Stimulated activated CD8-positive, alpha-beta memory T cell treated with anti-CD3 and anti-CD28 coated beads, Interleukin-4, amount 100 ng/mL, for 1 hour (primary cell): ENCODE measurements at places on chromosomes 1 and 21.

DNA sequence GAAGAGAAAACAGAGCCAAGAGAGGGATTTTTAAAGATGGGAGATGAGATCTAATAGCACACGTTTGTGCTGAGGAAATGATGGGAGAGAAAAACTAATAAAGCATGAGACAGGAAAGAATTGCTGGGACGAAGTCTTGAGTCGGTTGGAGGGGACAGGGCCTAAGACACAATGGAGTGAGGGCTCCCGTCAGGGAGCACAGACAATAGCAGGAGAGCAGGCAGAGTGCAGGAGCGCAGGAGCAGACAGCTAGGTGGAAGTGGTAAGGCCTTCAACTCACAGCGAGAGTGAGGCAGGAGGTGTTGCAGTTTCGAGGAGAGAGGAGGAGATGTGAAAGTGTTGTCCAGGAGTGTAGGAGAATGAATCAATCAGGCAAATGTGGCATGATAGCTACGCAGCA, 59.9 kb upstream of the SOX13 start:
- no peak for DNase-seq

DNA sequence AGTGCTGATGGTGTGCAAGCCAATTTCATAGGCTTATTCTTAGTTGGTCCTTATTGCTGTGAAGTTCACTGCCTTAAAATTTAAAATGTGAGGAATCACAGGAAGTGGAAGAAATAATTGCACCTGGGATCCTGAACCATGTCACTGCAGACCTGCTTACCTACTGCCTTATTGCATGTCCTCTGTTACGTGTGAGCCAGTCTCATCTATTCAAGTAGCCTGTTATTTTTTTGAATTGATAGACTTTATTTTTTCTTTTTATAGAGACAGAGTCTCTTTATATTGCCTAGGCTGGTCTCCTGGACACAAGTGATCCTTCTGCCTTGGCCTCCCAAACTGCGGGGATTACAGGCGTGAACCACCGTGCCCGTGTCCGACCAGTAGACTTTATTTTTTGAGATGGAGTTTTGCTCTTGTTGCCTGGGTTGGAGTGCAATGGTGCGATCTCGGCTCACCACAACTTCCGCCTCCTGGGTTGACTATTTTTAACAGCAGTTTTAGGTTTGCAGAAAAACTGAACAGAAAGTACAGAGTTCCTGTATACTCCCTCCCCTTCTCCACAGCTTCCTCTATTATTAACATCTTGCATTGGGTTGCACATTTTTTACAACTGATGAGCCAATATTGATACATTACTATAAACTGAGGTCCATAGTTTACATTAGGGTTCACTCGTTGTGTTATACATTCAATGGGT, 14.0 kb upstream of the DISC1 start:
- no peak for DNase-seq

- no peak for DNase-seq
Observed at GRCh38 chr1:235873571-235873970, 6.9 kb upstream of the LYST start.

DNA sequence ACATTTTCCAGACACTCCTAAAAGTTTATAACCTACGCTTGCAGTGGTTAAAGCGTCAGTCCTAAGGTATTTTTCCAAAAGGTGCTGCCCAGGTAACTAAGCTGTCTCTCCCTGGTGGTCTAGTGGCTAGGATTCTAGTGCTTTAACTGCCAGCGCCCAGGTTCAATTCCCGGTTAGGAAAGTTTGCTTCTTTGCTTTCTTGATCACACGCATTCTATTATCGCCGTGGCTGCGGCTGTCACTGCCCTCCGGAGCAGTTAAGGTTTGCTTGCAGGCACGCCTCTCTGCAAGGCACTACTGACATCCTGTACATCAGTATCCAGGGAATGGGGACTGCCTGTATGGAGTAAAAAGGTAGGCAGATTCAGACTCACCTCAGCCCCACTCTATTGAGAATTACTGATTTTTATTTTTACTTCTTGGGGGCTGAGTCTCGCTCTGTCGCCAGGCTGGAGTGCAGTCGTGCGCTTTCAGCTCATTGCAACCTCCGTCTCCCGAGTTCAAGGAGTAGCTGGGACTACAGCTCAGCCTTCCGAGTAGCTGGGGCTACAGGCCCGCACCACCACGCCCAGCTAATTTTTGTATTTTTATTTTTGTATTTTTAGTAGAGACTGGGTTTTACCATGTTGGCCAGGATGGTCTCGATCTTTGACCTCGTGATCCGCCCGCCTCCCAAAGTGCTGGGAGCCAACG, 53.2 kb upstream of the CFAP126 start:
- no peak for DNase-seq

DNA sequence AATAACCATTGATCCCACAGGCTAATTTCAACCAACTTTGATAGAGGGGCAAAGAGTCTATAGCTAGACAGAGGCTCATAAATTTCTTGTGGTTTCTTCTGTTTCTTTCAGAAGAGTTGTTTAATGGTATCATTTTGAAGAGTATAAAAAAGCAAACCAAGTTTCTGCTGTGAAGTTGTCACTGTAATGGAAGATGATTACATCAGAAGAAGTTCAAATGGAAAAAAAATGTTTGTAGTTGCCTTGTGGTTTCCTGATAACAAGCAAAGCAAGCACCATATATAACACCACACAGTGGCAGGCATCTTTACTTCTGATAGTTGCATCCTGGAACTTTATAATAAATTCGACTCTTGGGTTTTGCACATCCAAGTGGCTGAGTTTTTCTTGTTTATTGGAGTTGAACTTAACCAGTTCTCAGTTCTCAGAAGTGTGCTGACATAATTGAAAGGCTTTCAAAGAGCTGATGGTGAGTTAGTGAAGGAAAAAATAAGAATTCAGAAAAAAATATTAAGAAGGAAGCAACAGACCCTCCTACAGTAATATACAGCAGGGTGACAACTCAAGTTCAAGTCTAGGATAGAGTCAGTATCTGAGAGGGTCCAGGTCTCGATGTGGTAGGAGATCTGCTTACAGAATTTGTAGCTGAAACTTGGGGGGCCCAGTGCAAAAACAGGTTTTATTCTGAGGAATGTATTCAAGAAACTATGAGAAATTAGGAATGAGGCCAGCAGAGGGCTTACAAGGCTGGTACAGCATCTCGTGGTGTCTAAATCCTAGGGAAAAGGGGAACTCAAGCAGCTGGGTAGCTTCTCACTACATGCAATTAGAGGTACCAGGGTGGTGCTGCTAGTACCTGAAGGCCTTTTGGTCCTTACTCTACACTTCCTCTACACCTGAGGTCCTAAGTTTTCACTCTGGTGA, 123.5 kb downstream of the CRB1 start:
- DNase-seq: no peak

DNA sequence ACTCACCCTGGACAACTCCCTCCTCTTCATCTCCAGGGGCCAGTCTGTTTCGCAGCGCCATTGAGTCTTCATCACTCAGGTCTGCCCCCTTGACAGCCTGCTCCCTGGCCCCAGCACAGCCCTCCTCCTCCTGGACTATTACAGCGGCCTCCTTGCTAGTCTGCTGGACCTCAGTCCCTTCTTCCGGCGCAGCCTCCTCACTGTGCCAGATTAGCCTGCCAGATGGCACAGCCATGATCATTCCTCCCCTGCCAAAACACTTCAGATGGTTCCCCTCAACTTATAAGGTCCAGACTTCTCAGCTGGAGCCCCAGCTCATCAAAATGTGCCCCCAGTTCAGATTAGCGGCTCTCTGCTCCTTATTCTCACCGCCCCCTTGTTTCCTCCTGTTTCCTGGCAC, 7.0 kb upstream of the CELSR2 start:
- no peak for DNase-seq

GRCh38 chr1:229224308-229224707, 46.6 kb upstream of the RAB4A start:
- no peak for DNase-seq

DNA sequence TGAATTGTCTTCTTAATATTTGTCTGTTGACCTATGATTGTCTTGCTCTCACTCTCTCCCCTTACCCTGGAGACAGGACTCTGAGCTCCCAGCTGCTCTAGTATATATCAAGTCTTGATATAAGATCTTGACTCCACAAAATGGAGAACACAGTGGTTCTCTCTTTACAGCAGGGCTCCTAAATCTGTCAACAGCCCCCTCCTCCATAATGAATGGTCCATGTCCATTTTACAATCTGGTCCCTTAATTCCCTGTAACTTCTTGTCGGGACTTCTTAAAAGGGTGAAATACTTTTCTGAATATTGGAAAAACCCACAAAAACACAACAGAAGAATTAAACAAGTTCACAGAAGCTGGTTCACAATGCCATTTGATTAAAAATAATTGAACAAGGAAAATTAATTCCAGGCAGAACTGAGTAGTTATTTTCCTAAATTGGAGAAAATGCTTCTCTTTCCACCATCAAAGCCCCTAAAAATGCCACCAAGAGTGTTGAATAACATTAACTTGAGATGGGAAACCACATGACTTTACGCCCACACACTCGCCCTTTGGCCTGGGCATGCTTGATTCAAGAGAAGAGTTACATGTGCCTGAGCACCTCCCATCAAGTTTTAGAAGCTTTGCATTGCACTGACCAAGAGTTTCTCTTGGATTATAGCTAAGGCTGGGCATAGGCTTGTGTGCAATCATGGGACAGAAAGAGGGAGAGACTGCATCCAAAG, 109.8 kb downstream of the TOMM20 start:
- DNase-seq: no peak

GRCh38 chr1:9472386-9473031, 66.8 kb upstream of the SLC25A33 start:
- DNase-seq: no peak

DNA sequence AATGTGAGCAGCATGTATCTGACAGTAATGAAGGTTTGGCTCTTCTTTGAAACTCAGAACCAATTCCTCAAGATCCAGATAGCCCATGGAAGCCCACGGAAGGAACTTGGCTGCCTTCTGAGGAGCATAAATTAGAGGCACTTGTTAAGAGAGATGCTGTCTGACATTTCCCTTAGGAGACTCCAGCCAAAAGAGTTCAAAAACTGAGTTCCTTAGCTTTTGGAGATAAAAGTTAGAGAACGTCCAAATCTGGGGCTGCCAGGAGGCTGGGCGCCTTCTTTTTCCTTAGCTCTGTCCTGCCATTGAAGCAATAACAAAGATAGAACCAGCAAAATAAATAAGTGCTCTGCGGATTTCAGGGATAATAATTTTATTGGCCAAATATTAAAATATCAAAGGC, 439.6 kb upstream of the USP24 start:
- DNase-seq: no peak

- no peak for DNase-seq
Observed at GRCh38 chr21:43604505-43605204, 54.6 kb downstream of the HSF2BP start.

GRCh38 chr1:64962441-64962840, 3.9 kb downstream of the JAK1 start:
- DNase-seq: no peak

DNA sequence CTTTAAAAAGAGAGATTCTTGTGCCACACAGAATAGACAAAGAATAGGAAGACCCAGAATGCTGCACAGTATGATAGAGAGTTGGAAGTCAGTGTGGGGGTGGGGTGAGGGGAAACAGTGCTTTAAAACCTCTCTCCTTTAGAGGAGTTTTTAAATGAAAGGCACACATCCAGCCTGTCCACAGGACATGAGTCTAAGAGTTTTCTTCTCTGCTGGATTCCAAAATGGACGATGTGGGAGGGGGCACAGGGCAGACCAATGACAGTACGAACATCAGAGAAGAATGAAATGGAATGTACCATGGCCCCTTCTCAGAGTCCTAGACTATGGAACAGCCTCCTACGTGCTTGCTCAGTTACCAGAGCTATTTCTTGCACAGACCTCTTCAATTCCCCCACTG, 458.2 kb upstream of the DAB1 start:
- no peak for DNase-seq

GRCh38 chr1:113178106-113178505, 105.1 kb downstream of the LRIG2 start:
- DNase-seq: no peak

- DNase-seq: no peak
Observed at GRCh38 chr1:35377555-35377954, 109.0 kb downstream of the ZMYM4 start.

GRCh38 chr1:116472431-116472961, 98.3 kb downstream of the CD58 start:
- DNase-seq: no peak

GRCh38 chr1:69485616-69486015, 82.1 kb upstream of the LRRC7 start:
- DNase-seq: no peak

- no peak for DNase-seq
Observed at GRCh38 chr1:235625831-235626230, 23.8 kb downstream of the GNG4 start.

DNA sequence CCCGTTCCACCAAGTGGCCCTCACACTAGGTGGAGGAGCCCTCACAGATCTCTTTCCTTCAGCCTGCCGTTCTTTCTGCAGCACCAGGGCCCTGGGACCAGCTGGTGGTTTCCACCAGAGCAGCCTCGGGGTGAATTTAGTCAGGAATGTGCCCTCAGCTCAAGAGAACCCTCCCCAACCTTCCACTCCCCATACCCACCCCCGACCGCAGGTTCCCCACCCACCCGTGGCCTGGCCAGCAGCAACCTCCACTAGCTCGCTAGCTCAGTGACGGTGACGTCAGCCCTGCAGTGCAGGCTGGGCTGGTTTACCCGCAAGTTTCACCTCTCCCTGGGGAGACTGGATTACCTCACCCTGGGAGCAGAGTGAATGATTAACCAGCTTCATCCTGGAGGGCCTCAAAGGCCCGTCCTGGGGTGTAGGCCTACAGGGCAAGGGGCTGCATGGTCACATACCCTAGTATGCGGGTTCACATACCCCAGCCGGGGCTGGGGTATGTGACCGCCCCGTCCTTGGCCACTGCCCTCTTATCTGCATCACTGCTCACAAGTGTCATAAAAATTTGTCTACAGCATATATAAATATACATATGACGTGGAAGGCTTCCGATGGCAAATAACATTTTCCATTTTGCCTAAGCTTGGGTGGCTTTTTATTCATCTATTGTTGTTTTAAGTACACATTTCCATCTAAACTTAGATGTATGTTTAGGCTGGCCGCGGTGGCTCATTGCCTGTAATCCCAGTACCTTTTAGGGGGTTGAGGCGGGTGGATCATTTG, 24.5 kb downstream of the ELF3 start:
- DNase-seq: no peak

DNA sequence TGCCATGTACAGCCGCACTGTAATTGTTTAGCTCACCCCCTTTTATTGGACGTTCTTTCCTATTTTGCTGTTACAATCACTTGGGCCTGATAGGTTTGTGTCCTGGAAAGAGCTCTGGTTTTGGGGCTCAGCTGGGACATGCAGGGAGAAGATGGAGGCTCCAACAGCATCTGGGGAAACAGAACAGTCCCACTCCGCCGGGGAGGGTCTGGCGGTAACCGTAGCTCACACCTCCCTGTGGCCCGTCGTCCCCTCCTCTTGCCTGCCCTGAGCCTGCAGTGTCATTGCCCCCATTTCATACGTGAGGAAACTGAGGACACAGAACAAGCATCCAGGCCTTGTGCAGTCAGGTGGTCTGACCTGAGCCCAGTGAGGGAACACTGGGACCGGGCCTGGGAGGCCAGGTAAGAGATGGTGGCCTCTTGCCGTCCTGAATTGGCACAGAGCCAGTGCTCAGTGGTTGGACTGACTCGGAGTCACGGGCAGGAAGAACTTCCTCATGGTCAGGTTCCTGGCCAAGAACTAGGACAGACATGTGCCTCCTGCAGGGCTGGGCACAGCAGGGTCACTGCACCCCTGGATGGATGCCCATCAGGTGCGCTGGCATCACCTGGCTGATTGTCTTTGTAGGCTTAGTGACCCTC, 41.8 kb downstream of the S100B start:
- DNase-seq: no peak

- DNase-seq: no peak
Observed at GRCh38 chr1:205495237-205495823, 9.1 kb upstream of the CDK18 start.
